Activated T-helper 1 cell treated with anti-CD3 and anti-CD28 coated beads, Interleukin-2, amount 50 U/mL, for 16 hours (primary cell): ENCODE measurements at places on chromosomes 3 and 15.

- no peak for DNase-seq
Measured at GRCh38 chr3:52771334-52771681, 568 bp upstream of the NEK4 start.

GRCh38 chr3:47824541-47825473, 21.9 kb downstream of the DHX30 start:
- peak; percentile 49 for DNase-seq

GRCh38 chr3:31543375-31543774, 10.7 kb downstream of the STT3B start:
- no peak for DNase-seq

DNA sequence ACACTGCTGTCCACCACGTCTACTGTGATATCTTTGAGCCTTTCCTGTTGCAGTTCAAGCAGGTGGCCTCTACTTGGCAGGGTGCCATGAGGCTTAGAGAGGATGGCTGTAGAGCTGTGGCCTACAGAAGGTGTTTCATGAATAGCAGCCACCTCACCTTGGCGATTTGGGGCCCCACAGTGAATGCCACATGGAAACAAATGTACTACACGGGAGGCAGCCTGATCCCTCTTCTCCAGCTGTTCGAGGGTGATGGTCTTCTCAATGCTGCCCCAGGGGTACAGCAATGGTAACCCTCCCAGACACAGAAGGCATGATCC, 70.7 kb downstream of the FAM43A start:
- DNase-seq = no peak

- DNase-seq = no peak
Measured at GRCh38 chr15:89469426-89470096, 26.8 kb downstream of the RHCG start.

DNA sequence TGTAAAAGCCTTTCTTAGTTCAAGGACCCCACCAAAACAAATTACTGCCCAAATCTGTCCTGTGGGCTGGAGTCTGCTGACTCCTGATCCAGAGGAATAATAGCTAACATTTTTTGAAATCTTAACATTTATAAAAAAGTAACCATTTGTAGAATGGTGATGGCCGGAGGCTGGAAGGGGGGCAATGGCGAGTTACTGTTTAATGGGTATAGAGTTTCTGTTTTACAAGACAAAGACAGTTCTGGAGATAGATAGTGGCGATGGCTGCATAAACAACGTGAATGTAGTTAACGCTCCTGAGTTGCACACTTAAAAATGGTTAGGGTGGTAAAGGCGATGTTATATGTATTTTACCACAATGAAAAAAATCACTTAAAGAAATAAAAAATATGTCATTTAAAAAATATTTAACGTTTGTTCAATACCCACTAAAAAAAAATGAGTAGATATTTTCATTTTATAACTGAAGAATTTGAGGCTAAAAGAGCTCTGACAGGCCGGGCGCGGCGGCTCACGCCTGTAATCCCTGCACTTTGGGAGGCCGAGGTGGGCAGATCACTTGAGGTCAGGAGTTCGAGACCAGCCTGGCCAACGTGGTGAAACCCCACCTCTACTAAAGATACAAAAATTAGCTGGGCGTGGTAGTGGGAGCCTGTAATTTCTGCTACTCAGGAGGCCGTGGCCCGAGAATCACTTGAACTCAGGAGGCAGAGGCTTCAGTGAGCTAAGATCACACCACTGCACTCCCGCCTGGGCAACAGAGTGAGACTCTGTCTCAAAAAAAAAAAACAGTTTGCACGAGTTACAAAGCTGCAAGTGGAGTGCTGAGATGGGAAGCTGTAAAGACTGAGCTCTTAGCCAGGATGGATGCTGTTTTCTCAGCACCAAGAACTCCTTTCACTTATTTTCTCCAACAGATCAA, 37.6 kb downstream of the IGF2BP2 start:
- DNase-seq = no peak

GRCh38 chr3:9204253-9204992, 45.0 kb downstream of the SRGAP3 start:
- no peak for DNase-seq

DNA sequence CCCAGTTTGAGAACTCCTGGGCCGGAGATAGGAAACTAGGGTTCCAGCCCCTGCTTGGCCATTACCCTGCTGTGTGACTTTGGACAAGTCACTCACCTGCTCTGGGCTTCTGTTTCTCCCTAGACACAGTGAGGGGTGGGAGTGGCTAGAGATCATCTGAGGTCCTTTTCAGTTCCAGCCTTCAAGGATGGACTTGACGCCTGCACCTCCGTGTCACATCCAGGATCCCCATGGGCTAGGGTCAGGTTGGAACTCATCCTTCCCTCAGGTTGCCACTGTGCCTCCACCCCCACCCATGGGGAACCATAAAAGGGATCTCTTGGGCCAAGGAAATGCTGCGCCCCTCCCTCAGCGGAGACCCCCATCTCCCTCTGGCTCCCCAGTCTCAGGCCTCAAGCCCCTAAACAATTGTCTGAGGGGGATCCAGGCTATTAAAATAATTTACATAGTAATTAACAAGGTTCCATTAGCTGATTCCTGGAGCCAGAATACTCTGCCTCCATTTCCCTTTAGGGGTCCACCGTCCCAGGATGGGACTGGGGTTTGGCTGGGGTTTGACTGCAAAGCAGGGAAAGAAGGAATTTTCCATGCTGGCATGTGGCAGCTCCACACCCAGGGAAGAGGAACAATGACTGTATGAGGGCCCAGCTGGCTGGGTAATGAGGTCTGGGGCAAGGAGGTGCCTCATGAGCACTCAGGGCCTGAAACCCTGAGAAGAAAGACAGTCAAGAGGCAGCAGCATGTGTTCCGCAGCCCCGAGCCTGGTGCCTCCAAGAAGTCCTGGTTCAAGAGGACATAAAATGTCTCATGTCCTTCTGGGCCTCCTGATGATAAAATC, 177.7 kb downstream of the SMAD6 start:
- DNase-seq = no peak

DNA sequence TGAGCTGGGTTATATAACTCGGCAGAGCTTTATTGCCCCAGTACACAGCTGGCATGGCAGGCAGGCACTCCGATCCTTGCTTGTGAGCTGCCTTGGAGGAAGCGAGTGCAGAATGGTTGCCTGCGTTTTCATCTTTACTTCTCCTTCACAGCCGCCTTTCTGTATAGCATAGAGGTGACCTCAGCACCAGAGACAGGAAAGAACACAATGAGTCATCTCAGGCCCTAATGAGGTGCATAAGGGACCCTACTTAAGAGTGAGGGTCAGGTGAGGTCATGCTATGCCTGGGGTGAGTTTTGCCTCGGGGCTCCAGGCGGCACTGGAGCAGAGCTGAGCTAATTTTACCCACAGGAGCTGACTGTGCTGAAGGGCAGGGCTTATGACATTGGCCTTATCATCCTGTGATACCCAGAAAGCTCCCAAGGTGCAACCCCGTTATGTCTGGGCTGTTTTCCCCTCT, 43.5 kb downstream of the LPP start:
- no peak for DNase-seq

DNA sequence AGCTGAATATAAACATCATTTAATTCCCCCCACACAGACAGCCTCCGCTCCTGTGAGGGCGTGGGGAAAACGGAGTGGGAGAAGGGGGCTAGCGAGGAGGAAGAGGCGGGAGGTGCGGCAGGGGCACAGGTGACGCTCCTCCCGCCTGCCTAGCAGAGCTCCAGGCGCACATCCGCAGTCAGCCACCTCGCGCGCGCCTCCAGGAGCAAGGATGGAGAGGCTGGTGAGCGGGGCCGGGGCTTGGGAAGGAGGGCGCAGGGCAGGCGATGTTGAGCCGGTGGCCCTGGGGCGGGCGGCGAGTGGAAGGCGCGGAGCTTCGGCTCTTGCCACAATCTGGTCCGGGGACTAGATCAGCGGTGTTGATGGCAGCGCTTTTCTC, at the start of gene CD200:
Gene CD200 (plus strand): TSS at position 155 of the 379 bp plus-strand sequence. CDS start 57 bp downstream, at position 212.
- DNase-seq = peak; percentile 12

DNA sequence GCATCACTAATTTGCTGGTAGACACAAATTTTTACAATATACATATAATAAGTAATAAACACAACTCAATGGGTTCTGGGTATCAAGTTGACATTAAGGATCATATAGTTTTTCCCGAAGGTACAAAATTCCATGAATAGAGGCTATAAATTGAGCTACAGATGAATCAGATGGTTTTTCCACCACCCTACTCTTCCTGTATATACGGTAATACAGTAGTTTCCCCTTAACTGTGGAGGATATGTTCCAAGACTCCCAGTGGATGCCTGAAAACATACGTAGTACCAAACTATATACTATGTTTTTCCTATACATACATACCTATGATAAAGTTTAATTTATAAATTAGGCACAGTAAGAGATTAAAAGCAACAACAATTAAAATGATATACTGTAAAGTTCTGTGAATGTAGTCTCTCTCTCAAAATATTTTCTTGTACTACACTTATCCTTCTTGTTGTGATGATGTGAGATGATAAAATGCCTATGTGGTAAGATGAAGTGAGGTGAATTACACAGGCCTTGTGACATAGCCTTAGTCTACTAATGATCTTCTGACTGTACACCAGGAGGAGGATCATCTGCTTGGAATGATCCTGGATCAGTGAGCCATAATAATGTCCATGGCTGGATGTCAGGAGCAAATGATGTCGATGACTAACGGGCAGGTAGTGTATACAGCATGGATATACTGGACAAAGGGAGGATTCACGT, 116.7 kb downstream of the NR1I2 start:
- DNase-seq = no peak

- no peak for DNase-seq
Measured at GRCh38 chr3:53624061-53624857, 129.8 kb downstream of the CACNA1D start.

GRCh38 chr3:13424141-13424844, 4.2 kb upstream of the NUP210 start:
- DNase-seq = no peak

GRCh38 chr3:139772539-139773500, 95.0 kb upstream of the NMNAT3 start:
- DNase-seq = no peak

GRCh38 chr15:28885630-28886430, at the start of gene APBA2:
Gene APBA2 (plus strand): TSS chr15:28885974. CDS start chr15:29053885, 167,911 bp downstream.
- peak; percentile 17 for DNase-seq

GRCh38 chr15:92886042-92886537, 14.0 kb upstream of the CHD2 start:
- DNase-seq = no peak
